ENCODE measurements at places on chromosomes 4 and X.

- DNase-seq, result no peak
Observed at GRCh38 chrX:95907081-95907480, 777.6 kb upstream of the DIAPH2 start.

DNA sequence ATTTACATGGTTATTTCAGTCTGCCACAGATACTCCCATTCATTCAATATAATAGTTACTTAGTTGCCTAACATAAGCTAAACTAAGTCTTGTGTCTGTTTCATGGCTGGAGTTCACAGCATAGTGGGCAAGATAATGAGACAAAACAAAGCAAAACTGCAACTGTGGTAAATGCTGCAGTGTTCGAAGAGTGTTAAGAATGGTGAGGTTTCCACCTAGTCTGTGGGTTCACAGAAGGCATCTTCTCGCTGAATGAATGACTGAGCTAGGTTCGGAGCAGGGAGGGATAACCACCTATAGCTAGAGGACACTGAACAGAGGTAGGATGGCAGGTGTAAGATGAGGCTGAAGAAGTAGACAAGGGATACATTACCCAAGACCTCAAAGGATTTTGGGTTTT lies 171.0 kb downstream of the FBXW7 start:
- no peak for DNase-seq

- no peak for DNase-seq
Observed at GRCh38 chr4:35556387-35556786, 687.9 kb downstream of the ARAP2 start.

GRCh38 chrX:7146703-7147412 lies 654 bp upstream of the STS start:
- DNase-seq, result no peak

DNA sequence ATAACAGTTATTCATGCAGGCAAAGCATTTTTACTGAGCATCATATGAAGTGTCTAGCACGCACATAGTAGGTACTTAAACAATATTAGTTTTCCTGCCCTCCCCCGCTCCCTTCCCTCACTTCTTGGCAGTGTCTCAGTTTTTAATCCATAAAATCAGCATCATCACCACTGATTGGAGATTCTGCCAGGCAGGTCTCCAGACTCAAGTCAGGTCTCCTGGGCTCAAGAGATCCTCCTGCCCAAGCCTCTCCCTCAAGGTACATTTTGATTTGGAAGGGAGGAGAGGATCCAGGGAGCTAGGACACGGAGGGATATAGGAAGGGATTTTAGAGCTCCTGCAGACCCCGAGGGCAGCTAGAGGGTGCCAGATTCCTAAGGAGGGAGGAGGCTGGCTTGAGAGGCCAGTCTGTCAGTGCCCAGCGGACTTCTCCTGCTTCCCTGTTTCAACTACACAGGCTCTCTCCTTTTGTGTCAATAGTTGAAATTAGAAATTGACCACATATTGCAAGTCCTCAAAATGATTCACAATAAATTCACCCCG lies 4.4 kb upstream of the FAT1 start:
- DNase-seq, result no peak

DNA sequence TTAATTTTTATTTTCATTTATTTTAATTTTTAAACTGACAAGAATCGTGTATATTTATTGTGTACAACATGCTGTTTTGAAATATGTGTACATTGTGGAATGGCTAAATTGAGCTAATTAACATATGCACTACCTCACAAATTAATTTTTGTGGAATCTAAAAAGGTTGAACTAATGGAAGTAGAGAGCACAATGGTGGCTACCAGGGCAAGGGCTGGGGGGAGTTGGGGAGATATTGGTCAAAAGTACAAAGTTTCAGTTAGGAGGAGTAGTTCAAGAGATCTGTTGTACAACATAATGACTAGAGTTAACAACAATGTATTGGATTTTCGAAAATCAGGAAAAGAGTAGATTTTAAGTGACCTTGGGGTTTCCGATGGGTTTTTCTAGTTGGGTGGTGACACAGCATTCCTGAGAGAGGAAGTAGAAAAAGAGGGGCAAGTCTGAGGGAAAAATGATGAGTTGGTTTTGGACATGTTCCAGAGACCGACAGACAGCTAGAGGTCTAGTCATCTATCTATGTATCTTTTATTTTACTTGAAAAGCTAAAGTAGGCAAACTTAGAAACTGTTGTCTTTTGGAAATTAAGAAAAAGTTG lies 23.2 kb downstream of the APOO start:
- no peak for DNase-seq

- DNase-seq, result no peak
Observed at GRCh38 chr4:71243091-71243833, 95.6 kb upstream of the SLC4A4 start.

GRCh38 chr4:83371936-83372335 lies 37.3 kb upstream of the HPSE start:
- no peak for DNase-seq

- no peak for DNase-seq
Observed at GRCh38 chrX:53039236-53039635, 9.4 kb upstream of the GPR173 start.

GRCh38 chrX:122771933-122772332 lies 412.1 kb upstream of the GRIA3 start:
- no peak for DNase-seq

- DNase-seq, result no peak
Observed at GRCh38 chrX:11239230-11239629, 54.0 kb upstream of the AMELX start.

- no peak for DNase-seq
Observed at GRCh38 chrX:121546317-121546716, 498.9 kb downstream of the GLUD2 start.

GRCh38 chr4:185036842-185037241 lies 18.6 kb downstream of the HELT start:
- DNase-seq, result no peak

DNA sequence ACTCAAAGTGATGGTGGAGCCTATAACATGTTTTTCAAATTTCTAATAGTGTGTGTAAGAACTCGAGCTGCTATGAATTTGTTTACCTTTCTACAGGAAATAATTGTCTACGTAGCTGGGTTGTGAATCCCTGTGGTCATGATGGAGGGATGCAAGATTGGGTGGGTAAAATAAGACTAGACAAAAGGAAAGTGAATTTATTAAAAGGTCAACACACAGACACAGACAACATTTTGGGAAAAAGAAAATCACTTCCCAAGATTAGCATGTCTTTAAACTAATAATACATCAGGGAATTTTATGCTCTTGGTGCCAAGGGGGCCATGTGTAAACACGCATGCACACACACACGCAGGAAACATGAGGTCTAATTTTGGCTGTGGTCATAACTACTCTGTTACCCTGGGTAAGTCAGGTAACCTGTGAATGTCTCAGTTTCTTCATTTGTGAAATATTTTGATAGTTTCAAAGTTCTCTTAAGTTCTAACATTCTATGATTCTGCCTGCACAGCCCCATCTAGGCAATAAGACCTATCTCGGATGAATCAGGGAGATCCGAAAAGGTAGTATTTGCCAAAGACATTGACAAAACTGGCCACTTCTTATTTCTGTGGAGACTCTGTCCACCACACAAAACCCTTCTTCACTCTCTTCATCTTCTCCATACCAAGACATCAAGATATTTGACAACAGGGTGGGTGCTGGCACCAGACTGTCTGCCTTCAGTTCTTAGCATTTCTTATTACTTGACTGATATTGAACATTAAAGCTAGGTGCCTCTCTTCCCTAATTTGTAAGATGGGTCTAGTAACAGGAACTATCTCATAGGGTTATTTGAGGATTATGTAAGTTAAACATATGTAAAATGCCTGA lies 1.6 kb upstream of the UNC5C start:
- no peak for DNase-seq

GRCh38 chrX:23434356-23434884 lies 99.8 kb downstream of the PTCHD1 start:
- DNase-seq, result no peak

DNA sequence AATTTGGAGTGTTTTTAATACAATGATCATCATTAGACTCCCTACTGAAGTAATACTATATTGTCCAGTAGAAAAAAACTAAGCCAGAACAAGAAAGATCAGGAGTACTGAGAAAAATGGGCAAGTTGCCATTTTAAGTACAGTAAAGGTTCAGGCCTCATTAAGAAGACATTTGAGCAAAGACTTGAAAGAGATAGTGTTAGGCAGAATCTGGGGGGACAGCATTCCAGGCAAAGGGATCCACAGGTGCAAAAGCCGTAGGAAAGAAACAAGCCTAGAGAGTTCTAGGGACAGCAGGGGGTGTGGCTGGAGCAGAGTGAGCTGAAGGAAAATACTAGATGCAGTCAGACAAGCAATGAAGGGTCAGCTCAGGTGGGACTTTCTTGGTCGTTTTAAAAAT lies 58.1 kb upstream of the INTU start:
- no peak for DNase-seq

DNA sequence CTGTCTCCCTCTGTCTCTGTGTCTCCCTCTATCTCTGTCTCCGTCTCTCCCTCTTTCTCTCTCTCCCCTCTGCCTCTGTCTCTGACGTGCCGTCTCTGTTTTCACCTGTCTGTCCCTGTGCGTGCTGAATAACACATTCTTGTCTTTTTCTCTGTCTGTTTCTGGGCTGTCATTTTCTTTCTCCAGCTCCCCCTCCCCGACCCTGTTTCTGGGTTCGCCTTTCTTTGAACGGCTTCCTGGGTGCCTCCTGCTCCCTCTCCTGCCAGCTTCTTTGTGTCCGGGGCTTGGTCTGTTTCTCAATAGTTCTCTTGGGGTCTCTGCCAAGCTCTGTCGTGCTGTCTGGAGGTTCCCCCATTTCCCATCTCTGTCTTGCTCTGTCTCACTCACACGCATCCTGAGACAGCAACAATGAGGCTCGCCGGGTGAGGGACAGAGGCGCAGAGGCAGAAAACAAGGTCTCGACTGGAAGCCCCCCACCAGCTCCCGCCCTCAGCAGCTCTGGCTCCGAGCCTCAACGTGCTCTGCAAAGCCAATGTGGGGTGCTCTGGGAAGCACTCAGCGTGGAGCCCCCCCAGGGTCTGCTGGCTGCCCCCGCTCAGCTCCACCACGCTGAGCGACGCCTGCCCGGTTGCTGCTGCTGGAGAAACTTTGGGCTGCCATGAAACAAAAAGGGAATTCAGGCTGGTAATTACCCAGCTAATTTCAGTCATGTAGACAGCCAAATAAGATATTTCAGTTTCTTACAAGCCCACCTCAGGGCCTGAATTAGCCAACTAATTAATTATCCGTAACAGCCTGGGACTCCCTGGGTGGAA lies 3.4 kb downstream of the CPLX1 start:
- no peak for DNase-seq

DNA sequence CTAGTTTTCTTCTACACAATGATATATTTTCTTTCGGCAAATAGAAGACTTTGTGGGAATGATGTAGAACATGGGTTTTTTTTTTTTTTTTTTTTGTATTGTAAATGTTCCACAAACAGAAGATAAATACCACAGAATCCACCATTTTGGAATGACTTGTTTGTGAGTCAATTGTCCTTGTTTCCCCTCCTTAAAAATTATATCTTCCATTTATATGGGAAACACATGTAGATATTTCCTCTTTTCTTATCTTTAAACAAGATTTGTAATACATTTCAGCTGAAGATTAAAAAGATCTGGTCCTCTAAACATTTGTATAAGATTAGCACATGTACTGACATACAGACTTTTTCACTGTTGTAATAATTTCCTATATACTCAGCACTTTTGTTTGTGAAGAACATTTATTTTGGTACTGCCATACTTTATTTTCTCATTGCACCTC lies 304.6 kb downstream of the SPRY1 start:
- DNase-seq, result no peak

DNA sequence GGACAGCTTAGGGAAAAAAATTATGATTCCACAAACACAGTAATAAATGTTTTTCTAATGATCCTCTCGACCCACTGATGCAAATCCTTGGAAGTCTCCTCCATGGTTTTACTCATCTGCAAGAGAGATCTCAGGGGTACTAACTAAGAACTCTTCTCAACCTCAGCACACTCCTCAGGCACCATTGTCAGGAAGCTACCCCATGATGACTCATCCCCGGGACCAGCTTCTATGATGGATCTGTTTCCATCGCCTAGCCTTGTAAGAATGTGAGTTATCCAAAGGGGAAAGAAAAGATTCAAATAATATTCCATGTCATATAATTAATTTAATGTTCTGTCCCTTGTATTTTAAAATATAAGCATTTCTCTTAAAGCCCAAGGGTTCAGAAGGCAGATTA lies 816.1 kb upstream of the IGFBP7 start:
- no peak for DNase-seq

DNA sequence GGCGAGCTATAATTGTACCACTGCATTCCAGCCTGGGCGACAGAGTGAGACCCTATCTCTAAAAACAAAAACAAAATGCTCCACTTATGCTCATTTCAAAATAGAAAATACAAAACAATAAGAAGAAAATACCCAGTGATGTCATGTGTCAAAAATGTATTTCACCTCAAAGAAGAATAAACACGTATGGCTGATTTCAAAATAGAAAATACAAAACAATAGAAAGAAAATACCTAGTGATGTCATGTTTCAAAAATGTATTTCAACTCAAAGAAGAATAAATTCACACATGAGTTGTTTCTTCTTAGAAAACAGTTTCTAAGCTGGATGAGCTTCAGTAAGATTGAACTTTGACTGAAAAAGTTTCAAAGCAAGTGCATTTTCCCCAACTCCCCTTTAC lies 20.3 kb upstream of the PDCL2 start:
- DNase-seq, result no peak

GRCh38 chr4:19009881-19010280 lies 988.3 kb upstream of the LCORL start:
- no peak for DNase-seq

DNA sequence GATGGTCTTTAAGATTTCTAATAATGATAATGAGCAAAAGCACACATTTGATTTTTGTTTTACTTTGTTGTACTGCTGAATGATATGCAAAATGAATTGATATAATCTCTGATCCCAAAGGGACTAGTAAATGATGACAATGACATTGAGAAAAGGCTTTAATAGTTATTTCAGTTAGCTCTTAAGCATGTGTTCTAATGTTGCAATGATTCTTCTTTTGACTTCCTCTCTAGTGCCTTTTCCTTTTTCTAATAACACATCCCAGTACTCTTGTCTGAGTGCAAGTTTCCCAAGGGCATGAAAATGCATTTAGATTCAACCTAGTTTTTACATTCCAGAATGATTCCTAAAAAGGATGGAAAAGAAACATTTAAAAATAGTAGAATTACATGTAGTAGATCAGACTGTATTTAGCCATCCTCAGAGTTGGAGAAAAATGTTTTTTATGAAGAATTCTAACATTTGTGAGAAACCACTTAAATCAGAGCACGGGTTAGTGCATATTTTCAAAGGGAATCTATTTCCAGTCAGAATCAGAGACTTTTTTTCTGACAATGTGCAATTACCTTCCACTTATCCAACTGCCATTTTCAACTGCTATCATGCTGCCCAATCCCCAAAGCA lies 508.8 kb downstream of the C4orf33 start:
- DNase-seq, result no peak

Data from stimulated activated CD4-positive, alpha-beta T cell treated with anti-CD3 and anti-CD28 coated beads, TNF-alpha, amount 100 ng/mL, for 1 hour (primary cell).